Testis (tissue), 5 donors: ENCODE measurements at places on chromosomes 4 and X. TPM values are rescaled to one million over a fixed set of nuclear protein-coding genes. Genes with fewer than 3 reads are reported as not detected.
A peak's percentile ranks its signal among the peaks of the same experiment; 100 is the strongest.

DNA sequence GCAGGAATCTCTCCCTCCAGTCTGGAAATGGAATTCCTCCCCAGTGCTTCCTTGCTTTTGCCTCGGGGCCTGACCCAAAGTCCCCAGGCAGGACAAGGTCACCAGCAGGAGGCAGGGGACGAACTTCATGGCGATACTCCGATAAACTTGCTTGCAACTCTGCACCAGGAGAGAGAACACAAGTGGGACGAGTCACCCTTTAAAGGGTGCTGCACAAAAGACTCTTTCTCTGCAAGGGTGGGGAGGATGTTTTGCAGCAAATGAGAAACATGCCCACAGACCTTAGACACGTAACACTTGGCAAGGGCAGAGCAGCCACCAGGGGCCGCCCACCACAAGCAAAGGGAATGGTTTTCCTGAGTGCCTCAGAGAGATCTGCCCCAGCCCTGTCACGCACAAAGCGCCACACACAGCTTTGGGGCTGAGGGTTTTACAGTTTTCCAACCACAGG, at the start of gene FGFBP2:
Gene FGFBP2 (minus strand): TSS at position 175 of the 451 bp plus-strand sequence. CDS start 46 bp downstream, at position 129.
- peak within 1 kb of the TSS; percentile 8 for H3K4me3 ChIP-seq
- no peaks in the 10 kb centered on the region for H3K36me3 ChIP-seq
- DNase-seq, result peak; percentile 80
- H3K4me1 ChIP-seq, result peaks cover 4% of the 10 kb centered on the region
- H3K27ac ChIP-seq, result no peak within 1 kb of the TSS

DNA sequence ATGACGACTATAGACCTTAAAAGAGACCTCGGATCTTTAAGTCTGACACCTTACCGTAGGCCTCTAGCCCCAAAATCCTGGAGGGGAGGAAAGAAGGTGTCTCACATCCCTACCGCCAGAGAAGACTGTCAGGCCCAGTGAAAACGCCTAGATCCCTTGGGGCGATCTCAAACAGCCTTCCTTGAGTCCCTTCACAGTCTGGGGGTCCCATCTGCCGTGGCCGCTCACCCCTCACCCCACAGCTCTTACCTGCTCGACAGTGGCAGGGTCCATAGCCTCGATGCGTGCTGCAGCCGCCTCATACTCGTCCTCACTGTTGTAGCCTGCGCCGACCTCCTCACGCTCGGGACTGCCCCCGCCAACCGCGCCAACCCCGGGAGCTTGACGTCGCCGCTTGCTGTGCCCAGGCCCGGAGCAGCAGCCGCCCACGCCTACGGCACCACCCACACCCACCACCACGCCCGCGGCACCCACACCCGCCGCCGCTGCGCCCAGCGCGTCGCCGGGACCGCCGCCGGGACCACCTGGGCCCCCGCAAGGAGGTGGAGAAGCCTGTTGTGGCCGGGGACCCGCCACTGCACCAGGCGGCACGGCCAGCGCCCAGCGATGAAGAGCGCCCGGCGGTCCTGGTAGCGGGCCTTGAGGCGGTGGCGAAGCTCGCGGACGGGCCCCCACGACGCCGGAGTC, 536 bp downstream of the OTUD5 start:
- peaks cover 7% of the 10 kb centered on the region for H3K4me1 ChIP-seq
- no peaks in the 10 kb centered on the region for H3K27me3 ChIP-seq
- peak overlapping the region; percentile 44 for H3K27ac ChIP-seq
- no peaks in the 10 kb centered on the region for H3K36me3 ChIP-seq

DNA sequence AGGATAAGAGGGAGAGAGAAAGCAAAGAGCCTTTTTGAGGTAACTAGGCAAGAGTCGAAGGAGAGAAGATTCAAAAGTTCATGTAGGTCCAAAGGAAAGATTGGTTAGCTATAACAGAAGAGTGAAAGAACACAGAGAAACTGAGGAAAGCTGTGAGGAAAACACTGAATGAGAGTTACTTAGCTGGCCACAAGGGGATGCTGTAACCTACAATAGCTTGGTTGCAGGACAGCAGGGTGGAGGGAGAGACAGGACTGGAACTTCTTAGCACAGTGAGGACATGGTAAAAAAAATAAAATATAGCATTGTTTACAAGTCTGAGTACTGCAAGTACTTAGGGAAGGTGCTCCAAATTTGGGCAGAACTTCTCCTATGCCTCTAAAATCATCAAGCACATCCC, 48.3 kb downstream of the RAI2 start:
- no peak overlapping the region for H3K4me3 ChIP-seq
- peak overlapping the region; percentile 39 for H3K27ac ChIP-seq
- H3K36me3 ChIP-seq, result no peaks in the 10 kb centered on the region
- DNase-seq, result peak; percentile 45
- no peaks in the 10 kb centered on the region for H3K4me1 ChIP-seq

- no peaks in the 10 kb centered on the region for H3K27me3 ChIP-seq
- no peak for DNase-seq
- H3K4me3 ChIP-seq, result no peak overlapping the region
- H3K27ac ChIP-seq, result no peak overlapping the region
- H3K4me1 ChIP-seq, result no peaks in the 10 kb centered on the region
- H3K36me3 ChIP-seq, result no peaks in the 10 kb centered on the region
These were observed 26.5 kb upstream of the DGKK start for GRCh38 chrX:50497114-50497513.

- no peaks in the 10 kb centered on the region for H3K27me3 ChIP-seq
- DNase-seq, result peak; percentile 49
- H3K27ac ChIP-seq, result peak overlapping the region; percentile 33
- H3K36me3 ChIP-seq, result no peaks in the 10 kb centered on the region
- H3K4me1 ChIP-seq, result peaks cover 52% of the 10 kb centered on the region
These were observed 361.1 kb upstream of the BOD1L1 start for GRCh38 chr4:13988353-13989305.

GRCh38 chr4:14478504-14478903, 523.8 kb upstream of the CPEB2 start:
- no peak for DNase-seq
- no peaks in the 10 kb centered on the region for H3K36me3 ChIP-seq
- H3K27me3 ChIP-seq, result no peaks in the 10 kb centered on the region
- H3K27ac ChIP-seq, result no peak overlapping the region
- no peak overlapping the region for H3K4me3 ChIP-seq

DNA sequence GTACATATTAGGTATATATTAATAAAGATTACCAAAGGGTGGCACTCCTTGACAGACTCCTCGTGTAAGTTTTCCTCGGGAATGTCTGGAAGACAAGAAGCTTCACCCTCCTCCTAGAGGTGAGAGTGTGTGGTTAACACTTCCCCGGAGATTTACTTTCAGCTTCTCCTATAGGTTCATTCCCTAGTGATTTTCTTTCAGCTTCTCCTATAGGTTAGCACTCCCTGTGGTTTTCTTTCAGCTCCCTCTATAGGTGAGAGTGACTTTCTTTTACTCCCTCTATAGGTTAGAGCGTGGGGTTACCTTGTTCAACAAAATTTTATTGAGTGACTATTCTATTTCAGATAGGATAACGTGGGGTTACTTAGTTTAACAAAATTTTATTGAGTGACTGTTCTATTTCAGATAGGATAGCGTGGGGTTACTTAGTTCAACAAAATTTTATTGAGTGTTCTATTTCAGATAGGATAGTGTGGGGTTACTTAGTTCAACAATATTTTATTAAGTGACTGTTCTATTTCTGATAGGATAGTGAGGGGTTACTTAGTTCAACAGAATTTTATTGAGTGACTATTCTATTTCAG, 106.0 kb upstream of the PLAC1 start:
- no peak overlapping the region for H3K4me3 ChIP-seq
- no peaks in the 10 kb centered on the region for H3K4me1 ChIP-seq
- no peak overlapping the region for H3K27ac ChIP-seq

GRCh38 chrX:135112096-135112729, 8.1 kb downstream of the ETDB start:
- H3K4me3 ChIP-seq, result no peak overlapping the region
- no peak overlapping the region for H3K27ac ChIP-seq
- peak; percentile 31 for DNase-seq
- H3K4me1 ChIP-seq, result no peaks in the 10 kb centered on the region
- no peaks in the 10 kb centered on the region for H3K27me3 ChIP-seq

DNA sequence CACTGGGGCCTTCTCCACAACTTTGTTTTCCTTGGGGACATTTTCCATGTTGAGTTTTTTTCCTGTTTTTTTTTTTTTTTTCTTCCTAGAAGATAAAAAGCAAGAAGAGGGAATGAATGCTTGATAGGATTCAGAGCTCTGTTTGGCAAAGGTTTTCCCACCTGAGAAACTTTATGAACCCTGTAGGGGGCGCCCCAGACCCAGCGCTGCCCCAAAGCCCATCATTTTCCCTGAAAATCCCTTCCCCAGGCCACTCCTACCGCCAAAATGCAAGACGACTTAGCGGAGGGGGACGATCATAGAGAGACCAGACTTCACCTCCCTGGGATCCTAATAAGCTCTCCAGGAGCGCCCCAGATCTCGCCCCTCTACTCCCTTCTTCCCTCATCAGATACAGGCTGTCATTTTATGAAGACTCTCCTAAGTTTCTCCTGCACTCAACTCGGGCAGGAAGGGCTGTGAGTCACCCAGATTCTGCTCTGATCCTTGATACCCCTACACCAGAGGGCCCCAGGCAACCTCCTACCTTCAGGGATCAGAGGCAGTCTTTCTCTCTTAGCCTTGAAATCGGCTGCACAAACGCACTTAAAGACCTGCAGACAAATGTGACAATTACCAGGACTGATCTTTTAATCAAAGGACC, 1.4 kb downstream of the BEX5 start:
- H3K27ac ChIP-seq, result no peak overlapping the region
- H3K4me1 ChIP-seq, result no peaks in the 10 kb centered on the region
- H3K27me3 ChIP-seq, result no peaks in the 10 kb centered on the region
- DNase-seq, result peak; percentile 27
- peak overlapping the region; percentile 56 for H3K4me3 ChIP-seq
- H3K36me3 ChIP-seq, result no peaks in the 10 kb centered on the region

DNA sequence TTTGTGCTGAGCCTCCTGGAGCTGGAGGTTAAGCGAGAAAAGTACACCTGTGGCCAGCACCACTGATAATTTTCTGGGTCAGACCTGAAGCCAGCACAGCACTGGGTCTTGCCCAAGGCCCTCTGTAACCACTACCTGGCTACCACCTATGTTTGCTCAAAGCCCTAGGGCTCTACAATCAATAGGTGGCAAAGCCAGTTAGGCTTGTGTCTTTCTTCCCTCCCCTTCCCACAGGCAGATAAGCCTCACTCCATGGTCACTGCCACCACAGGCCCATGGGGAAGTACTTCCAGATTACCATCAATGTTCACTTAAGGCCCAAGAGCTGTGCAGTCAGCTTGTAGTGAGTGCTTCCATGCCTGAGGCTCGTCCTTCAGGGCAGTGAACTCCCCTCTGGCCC, 35.2 kb upstream of the ARMCX4 start:
- H3K36me3 ChIP-seq, result no peaks in the 10 kb centered on the region
- H3K4me3 ChIP-seq, result no peak overlapping the region
- H3K4me1 ChIP-seq, result no peaks in the 10 kb centered on the region
- H3K27ac ChIP-seq, result no peak overlapping the region

DNA sequence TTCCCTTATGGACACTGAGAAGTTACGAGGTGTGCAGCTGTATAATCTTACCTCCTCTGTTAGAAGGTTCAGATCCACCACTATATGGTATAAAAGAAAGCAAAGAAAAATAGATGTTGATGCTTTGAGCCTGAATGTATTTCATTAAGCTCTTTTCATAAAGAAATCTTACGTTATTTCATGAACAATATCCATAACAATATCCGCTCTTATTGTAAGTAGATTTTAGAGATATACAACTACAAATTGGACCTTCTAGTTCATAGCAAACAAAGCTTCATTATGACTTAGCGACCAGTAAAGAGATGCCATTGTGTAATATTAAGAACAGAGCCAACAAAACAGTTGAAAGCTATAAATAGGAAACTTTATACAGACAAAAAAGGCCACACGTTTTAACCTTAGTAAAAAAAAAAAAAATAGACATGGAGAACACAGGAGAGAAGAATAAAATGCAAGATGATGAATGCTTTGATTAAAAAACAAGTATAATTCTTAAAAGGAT, 203.6 kb downstream of the PDGFC start:
- H3K27me3 ChIP-seq, result no peaks in the 10 kb centered on the region
- no peak overlapping the region for H3K27ac ChIP-seq
- no peak for DNase-seq

DNA sequence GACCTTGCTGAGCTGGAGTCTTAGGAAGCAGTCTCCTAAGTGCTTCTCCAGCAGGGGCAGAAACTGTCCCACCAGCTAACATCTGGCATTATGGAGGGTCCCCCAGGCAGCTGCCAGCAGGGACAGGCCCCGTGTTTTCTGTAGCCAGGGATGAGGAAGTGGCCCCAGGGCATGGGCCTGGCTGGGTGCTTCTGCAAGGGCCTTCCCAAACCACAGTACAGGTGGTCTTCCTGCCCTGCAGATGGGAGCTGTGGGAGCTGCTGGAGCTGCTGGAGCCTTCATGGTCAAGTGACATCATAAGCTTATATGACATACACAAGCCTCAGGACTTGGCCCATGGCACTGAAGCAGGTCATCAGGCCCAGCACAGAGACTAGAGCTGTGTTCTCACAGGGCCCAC, 5.0 kb upstream of the MSANTD1 start:
- DNase-seq, result no peak
- H3K27me3 ChIP-seq, result no peaks in the 10 kb centered on the region
- H3K27ac ChIP-seq, result no peak overlapping the region
- H3K4me3 ChIP-seq, result no peak overlapping the region
- H3K4me1 ChIP-seq, result no peaks in the 10 kb centered on the region

GRCh38 chr4:90220459-90220858, 93.3 kb downstream of the CCSER1 start:
- H3K27me3 ChIP-seq, result no peaks in the 10 kb centered on the region
- H3K4me3 ChIP-seq, result no peak overlapping the region
- no peak for DNase-seq
- peaks cover 4% of the 10 kb centered on the region for H3K4me1 ChIP-seq

NDST3 gene
- polyA plus RNA-seq, result 0.11 TPM

MAGIX gene
- polyA plus RNA-seq, result 0.90 TPM

CSAG2 gene
- polyA plus RNA-seq, result not detected

DOCK11 gene
- polyA plus RNA-seq, result 5.8 TPM

VCX3A gene
- 77.3 TPM for polyA plus RNA-seq

LNX1 gene
- polyA plus RNA-seq, result 8.3 TPM
